ENCODE measurements at places on chromosomes 4 and X.

DNA sequence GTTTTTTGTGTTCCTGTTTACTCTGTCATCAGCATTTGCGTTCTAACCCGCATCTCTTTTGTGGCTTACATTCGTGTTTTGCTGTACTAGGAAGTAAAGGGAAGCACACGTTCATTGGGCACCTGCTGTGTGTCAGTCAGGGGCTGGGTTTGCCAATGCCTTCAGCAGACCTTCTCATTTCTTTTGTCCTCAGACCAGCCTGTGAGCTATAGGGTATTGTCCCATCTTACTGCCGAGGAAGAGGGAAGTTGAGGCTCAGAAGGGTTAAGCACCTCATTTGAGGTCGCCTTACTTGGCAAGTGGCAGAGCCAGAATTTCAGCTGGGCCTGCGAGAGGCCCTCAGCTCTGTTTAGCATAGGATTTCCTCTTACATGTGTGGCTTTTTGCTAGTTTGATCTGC lies 8.7 kb downstream of the TBC1D14 start:
- no peak for DNase-seq

DNA sequence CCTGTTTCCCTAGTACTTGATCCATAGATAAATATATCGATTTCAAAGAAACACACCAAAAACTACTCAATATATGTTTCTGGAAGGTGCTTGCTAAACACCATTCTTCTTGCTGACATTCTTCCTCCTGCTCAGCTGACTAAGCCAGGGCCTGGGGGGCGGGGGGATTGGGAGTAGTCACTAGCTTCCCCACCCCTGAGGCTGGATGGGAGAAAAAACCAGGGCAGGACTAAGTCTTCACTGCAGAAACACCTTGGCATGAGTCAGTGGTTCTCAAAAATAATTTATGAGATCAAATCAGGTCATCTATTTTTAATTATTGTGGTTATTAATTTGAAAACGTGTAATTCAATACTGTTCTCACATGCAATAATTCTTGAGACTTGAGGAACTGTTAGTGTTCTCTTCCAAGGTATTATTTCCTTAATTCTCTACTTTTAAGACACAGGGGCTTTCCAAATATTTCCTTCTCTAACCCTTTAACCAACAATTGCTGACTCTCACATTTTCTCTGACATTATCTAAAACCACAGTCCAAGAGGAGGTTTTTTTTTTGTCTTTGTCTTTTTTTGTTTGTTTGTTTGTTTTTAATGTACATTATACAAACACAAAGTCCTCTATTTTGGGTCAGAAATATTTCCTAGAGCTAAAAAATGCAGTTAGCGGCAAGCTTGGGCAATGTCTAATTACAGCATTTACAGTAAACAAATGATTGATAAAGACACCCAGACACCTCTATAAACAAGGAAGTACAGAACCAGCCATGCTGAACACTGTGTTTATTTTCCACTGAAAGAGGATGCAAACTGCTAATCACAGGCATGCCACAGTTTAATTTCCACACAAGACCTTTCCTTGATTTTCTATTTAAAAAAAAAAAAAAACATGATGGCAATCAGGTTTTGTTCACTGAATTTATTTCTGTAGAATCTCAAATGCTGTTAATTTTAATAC lies 120.3 kb upstream of the USP9X start:
- DNase-seq = no peak

GRCh38 chr4:68336530-68336929 lies 13.4 kb downstream of the YTHDC1 start:
- no peak for DNase-seq

- DNase-seq = no peak
Measured at GRCh38 chrX:18855919-18856644, 127.8 kb downstream of the PHKA2 start.

- no peak for DNase-seq
Measured at GRCh38 chr4:66691101-66691500, 854.2 kb downstream of the CENPC start.

- DNase-seq = no peak
Measured at GRCh38 chr4:134624365-134624764, 422.8 kb upstream of the PABPC4L start.

GRCh38 chrX:35919536-35920309 lies at the start of gene CFAP47:
Gene CFAP47, plus strand, starts transcription at chrX:35919734. Its CDS starts 66 bp downstream, at chrX:35919800.
- DNase-seq = no peak

- DNase-seq = no peak
Measured at GRCh38 chr4:110628663-110629213, 5.9 kb upstream of the PITX2 start.

- no peak for DNase-seq
Measured at GRCh38 chr4:56086073-56086541, 137.4 kb downstream of the CEP135 start.

- DNase-seq = no peak
Measured at GRCh38 chrX:66015900-66016689, 23.8 kb downstream of the VSIG4 start.

DNA sequence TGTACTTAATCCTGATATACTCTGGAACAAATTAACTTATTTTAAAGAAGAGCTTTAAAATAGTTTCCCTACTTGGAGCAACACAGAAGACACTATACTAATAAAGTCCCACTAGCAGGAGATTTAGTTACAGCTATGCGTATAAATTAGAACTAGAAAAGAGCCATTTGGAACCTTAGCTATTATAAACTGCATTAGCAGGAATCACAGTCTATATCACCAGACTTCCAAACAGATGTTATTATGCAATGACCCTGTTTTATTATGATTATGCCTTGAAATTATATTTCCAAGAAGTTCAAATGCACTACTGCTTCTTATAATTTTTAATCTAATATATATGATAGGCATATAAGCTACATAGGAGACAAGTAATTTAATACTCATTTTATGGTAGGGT lies 95.5 kb upstream of the WDR44 start:
- DNase-seq = no peak

GRCh38 chrX:40694802-40695201 lies 40.5 kb downstream of the MED14 start:
- DNase-seq = no peak

GRCh38 chr4:112099701-112100297 lies 45.5 kb upstream of the FAM241A start:
- DNase-seq = no peak

- no peak for DNase-seq
Measured at GRCh38 chr4:175536852-175537453, 275.1 kb downstream of the GPM6A start.

DNA sequence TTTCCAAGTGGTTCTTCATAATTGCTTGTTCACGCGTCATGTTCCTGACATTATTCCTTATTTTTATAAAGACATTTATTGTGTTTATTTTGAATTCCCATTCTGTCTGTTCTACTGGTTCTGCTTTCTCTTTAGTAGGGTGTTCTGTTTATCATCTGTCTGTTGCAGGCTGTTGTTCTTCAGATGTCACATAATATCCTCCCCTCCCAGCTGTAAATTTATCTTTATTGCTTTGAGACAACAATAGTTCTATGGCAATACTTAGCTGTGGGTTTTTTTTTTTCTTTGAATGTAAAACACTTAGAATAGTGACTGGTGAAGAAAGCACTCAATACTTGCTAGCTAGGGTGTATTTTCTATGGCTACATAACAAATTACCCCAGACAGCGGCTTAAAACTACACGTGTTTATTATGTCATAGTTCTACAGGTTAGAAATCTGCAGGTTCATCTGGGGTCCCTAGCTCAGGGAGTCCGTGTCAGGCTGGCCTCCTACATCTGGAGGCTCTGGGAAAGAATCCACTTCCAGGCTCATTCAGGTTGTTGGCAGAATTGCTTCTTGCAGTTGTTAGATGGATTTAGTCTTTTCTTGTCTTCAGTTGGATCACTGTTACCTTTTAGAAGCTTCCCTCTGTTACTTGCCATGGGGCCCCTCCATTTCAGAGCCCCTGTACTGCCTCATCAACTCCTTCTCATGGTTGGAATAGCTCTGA lies 63.4 kb upstream of the ENPEP start:
- no peak for DNase-seq

DNA sequence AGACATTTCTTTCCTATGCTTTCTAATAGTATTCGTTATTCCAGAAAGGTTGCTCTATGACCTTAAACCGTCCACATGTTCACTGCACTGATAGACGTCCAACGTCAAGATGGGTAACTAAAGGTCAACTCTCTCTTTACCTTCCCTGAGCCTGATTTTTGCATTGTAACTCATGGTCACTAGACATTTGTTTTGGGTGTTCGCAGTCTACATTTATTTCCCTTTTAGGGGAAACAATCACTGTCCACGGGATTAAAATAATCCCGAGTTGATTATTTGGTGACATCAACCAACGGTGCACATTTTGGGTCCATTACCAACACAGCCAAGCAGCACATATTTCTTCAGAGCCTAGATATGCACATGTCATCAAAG lies 540 bp upstream of the HADH start:
- DNase-seq = no peak

DNA sequence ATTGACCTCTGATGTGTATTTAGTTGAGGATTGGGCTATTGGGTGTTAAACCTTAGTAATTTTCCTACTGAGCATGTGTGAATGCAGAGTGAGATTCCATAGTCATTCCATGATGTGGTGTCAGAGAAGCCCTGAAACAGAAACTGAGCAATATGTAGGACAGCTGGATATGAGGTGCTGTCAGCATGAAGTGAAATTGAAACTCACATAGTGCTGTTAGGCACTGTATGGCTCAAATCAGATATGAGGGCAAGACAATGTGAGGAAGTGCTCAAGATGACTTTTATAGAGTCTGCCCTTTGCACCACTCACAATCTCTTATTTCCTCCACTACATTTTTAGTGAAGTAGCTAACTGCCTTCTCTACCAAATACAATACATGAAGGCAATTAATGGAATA lies 188.3 kb downstream of the SH3BGRL start:
- no peak for DNase-seq

DNA sequence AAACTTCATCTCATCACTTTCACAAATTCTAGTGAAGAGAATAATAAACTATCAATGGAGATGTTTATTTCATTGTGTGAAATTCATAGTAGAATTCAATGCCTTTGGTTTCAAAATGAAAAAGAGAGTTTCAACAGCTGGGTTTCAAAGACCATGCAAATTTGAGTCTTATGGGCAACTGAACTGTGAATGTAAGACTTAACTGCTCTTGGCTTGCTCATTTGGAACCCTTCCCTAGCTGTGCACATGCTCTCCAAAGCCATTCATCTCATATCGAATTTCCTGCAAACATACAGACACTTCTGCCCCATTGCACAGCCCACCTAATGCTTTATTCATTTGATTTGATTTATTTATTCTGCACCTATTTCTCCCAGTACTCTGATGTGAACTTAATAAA lies 154.5 kb downstream of the GRXCR1 start:
- no peak for DNase-seq

DNA sequence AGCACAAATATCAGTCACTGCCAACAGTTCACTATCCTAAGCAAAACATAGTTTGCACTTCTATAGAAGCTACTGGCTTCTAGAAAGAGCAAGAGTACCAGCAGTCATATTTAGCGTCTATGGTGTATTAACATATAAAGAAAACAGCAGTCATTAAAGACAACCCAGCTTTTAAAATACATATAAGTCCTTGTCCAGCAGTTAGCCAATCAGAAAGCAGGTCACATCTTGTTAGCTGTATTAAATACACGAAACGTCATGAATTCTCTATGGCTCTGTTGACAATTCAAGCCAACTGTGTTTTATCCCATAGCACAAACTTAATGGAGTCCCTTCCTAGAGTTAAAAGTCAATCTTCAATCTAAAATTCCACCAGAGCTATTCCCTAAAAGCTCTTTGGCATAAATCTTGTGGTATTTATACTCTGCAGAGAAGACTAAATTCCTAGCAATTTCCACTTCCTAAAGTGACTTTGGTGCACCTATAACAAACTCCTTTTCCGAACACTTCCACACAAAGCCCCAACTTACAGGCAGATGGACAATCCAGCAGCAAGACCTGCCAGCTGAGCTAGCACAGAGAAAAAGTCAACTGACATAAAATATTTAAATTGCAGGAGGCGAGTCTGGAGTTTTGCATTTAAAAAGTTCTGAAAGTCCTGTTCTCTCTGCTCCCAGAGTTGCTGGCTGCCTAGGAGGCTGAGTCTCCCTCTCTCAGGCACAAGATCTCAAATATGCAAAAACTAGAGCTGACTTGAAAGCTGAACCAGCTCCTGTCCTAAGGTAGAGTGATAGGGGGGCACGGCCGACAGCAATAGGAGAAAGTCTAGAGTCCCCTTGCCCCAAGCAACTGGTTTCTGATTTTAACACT lies 1.3 kb downstream of the LDB2 start:
- no peak for DNase-seq

- no peak for DNase-seq
Measured at GRCh38 chr4:32022071-32022470, 1301.9 kb downstream of the PCDH7 start.
